Cardiac septum (tissue), 1 donor: ENCODE measurements at places on chromosomes 5 and 9.

DNA sequence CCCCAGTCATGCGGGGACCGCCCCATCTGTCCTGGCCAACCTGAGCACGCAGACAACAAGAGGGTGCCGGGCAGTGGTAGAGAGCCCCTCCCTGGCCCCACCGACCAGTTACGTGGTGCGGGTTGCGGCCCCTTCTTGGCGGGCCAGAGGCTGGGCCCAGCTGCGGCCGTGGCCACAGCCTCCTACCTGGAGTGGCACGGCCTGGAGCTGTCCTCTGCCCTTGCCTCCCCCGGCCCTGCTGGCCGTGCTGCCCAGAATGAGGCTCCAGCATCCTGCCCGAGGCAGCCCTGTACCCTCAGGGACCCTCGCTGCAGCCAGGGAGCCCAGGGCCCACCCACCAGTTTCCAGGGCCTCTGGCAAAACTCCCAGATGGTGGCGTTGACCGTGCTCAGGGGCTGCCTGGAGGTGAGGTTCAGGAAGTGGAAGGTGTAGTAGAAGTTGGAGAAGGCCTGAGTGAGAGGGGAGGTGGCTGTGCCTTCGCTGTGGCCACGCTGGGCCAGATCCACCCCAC lies 5.7 kb downstream of the ENTPD8 start:
- DNase-seq = peak; percentile 35

DNA sequence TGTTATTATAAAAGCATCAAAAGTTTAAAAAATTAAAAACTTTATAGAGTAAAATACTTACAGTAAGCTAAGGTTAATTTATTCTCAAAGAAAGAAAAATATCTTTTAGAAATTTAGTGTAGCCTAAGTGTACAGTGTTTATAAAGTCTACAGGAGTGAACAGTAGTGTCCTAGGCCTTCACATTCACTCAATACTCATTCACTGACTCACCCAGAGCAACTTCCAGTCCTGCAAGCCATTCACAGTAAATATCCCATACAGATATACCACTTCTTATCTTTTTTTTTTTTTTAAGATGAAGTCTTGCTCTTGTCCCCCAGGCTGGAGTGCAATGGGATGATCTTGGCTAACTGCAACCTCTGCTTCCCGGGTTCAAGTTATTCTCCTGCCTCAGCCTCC lies 73.1 kb upstream of the FST start:
- DNase-seq = no peak

DNA sequence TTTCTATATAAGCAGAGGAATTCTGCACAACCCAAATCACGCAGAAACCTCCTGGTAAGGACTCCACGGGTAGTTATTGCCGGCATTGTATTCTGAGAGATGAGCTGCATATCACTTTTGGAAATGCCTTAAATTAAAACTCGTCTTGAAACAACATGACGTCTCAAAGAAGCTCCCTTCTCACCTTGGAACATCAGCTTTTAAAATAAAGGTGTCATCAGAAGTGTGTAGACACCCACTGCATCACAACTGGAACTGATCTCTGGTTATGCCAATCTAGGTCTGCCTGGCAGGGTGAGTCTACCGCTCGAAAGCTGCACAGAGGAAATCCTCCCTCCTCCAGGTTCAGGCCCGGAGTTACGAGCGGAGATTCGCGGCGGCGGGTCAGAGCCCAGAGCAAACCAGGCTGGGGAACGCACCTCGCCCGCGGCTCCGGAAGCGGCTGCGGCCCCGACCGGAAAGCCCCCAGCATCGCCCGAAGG lies 974 bp upstream of the SLC12A2 start:
- DNase-seq = no peak

DNA sequence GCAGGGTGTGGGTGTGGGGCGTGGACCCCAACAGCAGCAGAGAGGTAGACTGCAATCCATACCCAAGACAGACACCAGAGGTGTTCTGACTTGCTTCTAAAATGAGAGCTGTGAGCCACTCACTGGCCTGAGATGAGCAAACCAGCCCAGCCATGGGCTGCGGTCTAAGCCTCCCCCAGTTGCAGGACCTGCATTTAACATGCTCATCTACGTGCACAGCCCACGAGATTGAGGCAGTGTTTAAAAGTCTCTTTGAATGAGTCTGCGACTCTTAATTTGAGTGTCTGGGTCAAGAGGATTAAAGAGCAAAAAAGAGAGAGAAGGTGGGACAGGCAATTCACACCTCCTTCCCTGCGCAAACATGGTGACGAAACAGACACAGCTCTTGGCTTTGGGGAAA lies 5.9 kb downstream of the SURF4 start:
- DNase-seq = no peak
